ENCODE measurements at places on chromosomes 4 and X.

DNA sequence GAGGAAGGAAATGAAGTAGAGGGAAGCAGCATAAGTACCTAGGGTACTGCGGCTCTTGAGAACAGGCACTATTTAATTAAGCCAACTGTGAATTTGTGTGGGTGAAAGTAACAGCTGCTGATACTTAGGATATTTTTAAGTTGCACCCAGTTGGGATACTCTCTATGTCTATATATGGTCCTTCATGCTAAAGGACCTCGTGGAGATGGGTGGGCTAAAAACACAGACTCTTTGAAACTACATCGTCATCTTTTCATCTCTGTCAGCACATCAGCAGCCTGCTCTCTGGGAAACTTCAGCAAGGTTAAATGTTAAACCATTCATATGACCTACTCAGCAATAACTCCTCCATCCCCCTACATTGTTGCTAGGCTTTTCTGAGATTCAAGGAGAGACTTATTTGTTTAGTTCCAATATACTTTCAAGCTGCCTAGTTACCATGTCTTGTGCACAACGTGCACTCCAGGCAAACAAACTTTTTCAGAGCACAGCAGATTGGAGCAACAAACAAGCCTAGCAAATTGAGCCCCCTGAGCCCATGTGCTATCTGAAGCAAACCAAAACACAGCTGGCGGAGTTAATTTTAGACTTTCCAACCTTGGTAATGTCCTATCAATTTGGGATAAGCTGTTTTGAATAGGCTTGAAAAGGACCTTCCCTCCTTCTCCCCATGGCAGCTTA, 6.2 kb upstream of the MOB1B start:
- DNase-seq = no peak

DNA sequence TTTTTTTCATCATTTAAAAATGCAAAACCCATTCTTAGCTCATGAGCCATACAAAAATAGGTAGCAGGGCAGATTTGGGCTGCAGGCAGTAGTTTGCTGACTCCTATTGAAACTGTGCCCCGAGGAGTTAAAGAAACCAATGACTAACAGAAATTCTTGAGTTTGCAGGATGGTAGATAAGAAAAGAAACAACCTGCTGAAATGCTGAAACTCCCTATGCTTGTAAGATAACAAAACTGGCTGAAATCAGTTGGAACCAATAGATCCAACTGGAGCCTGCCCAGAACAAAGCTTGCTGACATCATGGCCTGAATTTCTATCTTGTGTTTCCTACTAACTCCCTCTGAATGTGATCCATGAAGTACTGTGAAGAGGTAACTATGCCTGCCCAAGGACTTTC, 68.6 kb downstream of the ANOS1 start:
- no peak for DNase-seq

DNA sequence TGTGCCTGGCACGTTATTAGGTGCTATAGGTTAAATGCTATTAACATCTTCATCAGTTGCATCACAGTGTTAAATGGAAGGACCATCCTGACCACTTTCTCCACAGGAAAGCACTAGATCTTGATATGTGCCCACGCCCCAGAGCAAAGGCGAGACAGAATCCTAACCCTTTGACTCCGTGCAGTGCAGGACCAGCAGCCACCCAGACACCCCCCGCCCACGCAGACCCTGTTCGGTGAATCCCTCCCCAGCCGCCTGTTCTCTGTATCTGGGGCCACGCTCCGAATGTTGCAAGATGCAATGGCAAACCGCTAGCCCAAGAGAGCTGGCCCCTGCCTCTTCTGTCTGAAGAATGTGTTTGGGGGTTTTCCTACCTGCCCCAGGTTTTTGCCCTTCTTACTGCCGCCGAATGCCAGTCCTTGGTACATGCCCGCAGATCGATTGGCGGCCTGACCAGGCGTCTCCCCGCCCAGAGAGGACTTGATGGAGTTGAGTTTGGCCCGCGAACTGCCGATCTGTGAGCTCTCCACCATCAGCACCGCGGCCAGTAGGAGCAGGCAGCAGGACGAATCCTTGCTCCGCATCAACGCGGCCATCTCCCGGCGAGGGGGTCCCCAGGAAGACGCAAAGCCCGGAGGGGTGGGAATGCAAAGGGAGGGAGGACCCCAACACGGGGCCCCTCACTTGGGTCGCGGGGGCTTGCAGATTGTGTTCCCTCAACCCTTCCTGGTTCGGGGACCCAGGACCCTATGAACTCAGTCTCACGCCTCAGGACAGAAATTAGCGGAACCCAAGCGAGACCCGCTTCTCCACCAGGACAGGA, 906 bp downstream of the DKK2 start:
- DNase-seq = no peak

GRCh38 chr4:8209181-8209874, 10.2 kb downstream of the SH3TC1 start:
- DNase-seq = no peak

DNA sequence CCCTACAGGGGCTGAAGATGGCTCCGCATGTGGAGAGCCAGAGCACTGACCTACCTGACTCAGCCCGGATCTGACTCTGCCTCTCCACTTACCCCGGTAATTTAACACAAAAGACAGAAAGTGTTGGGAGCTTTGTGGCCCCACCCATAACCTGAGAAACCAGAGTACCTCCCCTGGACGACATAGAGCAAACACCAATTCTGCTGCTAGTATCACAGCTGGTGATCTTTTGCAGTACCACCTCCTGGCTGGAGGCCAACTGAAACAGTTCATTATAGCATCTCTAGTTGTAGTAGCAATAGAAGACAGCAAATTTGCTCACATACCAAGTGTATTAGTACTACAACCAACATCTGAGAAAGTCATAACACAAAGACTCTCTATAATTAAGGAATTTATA, 443.9 kb downstream of the KLHL4 start:
- no peak for DNase-seq

GRCh38 chrX:19907794-19908193, 20.4 kb upstream of the SH3KBP1 start:
- DNase-seq = no peak

DNA sequence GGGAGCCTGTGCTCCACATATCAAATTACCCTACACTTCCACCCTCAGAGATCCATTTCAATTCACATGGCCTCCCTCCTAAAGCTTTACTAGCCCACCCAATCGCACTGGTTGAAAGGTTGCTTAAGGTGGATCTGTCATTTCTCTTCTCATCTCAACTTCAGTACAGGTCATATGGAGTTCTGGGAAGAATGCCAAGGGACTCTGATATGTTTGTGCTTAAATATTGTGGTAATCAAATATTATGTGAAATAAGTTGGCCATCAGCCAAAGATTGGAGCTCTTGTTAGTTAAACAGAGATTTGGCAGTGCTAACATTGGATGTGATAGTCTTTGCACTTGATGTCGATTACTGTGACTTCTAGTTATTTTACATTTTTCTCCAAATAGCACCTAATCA, 20.5 kb downstream of the SEPTIN6 start:
- DNase-seq = no peak

DNA sequence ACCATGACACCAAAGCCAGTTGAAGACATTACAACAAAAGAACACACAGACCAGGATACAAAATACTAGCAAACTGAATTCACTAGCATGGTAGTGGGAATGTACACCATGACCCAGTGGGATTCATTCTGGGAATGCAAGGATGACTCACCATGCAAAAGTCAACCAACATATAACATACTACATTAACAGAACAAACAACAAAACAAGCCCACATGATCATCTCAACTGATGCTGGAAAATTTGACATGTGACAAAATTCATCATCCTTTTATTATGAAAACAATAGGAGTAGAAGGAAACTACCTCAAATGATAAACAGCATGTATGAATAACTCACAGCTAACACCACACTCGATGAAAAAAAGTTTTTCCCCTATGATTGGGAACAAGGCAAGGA, 190.2 kb downstream of the DCLK2 start:
- no peak for DNase-seq

- no peak for DNase-seq
Measured at GRCh38 chr4:147052361-147052760, 106.7 kb upstream of the TTC29 start.

DNA sequence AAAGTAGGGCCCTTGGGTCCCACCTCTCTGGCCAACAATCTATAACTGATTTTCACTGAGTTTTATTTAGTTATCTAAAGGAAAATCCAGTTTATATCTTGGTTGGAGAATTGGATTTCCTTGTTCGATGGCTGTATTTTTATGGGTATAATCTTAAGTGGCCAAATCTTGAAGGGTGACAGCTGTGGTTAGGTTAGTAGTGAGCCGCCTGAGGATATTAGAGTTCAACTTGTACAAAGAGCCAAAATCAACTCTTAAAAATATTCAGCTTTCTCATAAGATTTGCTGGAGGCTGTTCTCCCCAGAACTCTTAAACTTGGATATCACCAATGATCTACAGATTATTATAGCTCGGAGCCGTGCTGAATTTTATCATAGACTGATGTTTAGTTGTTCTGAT, 54.6 kb upstream of the UNC5C start:
- DNase-seq = no peak

DNA sequence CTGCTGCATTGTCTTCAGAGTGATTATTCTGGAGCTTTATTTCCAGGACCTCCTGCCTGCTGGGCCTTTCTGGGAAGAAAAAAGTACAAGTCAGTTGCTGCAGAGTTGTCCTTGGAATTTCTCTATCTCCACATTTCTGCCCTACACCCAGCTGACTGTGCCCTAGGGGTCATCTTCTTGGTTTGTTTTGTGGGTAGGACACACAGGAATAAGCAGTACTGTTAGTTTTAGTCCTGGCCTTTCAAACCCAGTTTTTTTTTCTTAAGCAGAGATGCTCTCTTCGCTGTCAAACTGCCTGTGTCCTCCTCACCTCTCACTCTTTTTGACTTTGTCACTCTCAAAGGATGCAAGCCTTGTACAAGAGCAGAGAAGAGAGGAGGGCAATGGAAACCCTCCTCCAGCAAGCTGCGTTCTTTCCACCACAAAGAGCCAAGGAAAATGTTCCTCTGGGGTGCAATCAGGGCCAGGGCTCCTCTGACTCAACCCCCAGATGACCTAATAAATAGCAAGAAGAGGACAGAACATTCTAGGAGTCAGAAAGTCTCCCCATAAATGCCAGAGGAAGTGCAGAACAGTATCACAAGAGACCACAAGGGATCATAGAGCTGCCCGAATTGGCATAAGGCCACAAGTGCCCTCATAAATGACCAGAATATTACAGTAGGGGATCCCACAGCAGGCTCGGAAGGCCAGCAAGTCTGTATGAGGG, 186.2 kb downstream of the RCHY1 start:
- DNase-seq = no peak

GRCh38 chr4:68319040-68319439, 30.9 kb downstream of the YTHDC1 start:
- no peak for DNase-seq

DNA sequence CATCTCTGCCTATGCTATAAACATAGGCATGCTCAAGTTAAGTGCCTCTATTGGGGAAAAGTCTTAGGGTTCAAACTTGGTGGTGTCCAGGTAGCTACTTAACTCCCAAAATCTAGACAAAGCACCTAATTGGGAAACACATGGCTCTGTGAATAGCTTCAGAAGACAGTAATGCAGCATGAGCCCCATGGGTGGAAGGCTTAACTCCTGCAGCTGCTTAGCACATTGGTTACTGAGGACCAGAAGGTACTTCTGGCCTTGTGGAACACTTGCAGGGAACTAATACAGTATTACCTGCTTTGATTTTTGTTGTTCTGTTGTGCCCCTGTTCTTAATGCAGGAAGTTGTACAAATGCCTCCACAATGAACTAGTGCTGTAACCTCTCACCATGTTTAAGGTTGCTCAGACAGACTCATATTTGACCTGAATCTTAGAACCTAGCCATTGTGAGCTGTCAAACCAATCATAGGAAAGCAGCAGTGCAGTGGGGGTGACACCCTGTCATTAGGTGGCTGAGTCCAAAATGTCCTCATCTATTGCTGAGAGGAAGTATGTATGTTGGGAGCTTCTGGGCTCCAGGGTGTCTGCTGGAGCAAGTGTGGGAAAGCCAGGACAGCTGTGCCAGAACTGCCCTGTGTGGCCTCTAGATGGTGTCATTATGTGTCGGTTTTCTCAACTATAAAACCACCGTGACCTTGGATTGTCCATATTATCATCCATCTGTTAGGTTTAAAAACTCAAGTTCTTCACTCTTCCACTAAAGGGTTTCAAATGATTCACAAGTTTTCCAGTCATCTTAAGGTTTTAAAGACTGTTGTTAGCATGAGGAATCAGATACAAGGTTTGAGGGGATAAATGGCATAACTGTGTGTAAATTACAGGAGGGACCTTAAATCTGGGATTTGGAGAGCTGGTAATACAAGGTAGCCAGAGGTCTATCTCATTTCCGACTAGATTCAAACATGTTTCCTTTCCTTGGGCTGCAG, 69.9 kb upstream of the WDR1 start:
- DNase-seq = no peak

DNA sequence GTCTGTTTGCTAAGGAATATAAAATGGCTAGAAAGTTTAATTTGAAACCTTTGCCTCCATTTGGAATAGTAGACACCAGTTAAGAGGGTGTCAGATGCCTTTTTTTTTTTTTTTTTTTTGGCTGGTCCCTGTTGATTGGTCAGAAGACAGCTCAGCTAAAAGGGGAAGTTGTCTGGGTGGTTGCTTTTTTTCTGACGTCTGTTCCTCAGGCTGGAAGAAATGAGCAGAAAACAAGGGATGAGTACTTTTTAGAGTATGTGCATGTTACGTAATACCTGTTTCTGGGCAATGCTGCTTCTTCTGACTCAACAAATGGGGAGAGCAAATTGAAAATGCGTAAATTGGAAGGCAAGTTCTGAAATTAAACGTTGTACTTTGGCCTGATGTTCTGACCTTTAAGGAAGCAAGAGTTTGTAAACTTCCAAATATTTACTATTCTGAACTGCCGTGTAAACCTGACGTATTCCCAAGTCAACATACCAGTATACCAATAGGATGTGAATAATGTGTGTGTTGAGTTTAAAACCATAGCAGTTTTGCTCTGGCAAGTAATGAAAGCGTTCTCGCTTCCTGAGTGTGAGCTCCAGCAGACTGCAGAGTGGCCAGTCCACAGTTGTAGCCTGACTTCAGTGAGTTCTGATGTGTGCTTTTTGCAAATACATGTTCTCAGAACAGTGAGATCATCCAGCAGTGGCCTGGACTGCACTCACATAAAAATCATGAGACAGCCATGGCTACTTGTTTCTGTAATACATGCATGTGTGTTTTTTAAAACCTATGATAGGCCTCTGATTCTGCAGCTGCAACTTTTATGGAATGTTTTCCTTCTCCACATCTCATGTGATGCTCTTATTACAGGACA, 1.7 kb downstream of the SAT1 start:
- peak; percentile 4 for DNase-seq

GRCh38 chr4:18578307-18578706, 556.8 kb upstream of the LCORL start:
- DNase-seq = no peak

DNA sequence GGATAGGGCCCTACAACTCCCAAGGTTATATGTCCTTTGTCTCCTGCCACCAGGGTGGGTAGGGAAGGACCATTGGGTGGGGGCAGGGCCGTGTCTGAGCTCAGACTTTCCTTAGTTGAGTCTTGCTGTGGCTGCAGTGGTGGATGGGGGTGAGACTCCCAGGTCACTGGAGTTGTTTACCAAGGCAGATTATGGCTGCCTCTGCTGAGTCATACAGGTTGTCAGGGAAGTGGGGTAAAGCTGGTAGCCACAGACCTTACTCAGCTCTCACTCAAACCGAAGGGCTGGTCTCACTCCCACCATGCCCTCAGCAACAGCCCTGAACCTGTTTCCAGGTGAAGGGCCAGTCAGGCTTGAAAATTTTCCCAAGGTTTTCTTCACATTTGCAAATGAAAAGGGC, 58.8 kb upstream of the FAAH2 start:
- no peak for DNase-seq
